ENCODE measurements at places on chromosomes 7 and 10.

DNA sequence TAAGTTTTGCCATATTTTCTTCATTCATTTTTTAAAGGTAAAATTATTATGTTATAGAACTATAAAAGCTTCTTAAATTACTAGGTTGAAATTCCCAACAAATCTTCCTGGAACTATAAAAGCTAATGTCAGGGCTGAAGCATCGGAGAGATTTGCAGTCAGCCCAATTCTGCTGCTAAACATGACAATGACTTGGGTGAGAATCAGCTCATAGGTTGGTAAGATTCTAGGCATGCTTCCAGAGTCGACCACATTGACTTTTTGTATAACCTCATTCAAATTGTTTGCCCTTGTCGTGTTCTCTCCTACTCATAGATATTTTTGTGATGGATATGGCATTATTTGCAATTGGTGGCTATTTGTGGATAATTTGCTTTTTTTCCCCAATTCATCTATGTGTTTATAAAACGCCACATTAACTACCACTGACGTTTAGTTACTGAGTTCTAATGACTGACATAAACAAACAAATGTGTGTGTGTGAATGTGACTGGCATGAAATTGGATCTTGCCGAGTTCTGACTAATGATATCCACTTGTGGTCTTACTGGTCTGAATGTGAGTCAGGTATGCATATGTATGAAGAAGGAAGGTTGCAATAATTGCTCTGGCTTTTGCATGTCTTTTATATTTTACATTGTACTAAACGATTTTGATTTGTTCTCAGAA, 579.8 kb downstream of the PARD3 start:
- no peak for DNase-seq

DNA sequence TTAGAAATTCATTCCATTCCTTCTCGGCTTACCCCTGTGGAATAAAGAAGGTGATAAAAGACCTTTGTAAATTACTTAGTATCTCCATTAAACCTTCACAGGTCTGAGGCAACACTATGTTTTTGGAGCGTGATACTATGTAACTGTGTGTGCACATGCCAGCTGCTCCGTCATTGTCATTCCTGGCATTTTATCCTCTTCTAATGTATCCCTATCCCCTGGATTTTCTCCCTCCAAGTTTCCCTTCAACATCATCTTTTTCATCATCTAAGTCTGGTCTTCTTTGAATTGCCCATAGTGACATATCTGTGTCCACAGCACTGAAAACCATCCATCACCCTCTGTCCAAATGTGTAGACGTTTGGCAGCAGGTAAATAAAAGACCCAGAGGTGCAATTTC, 125.7 kb downstream of the TEX36 start:
- no peak for DNase-seq

DNA sequence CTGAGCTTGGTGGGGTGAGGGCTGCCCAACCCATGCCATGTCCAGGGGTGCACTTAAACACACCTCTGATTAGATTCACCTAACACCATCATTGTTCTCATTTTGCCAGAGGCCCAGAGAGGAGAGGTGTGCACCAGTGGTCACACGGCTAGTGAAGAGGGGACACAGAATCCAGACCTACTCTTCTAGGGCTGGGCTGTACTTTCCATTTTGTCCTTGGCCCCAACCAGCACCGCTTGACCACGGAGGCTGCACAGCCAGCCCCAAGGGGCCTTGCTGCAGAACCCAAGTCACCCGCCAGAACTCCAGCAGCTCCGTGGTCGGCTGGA, 246 bp upstream of the WDFY4 start:
- no peak for DNase-seq

DNA sequence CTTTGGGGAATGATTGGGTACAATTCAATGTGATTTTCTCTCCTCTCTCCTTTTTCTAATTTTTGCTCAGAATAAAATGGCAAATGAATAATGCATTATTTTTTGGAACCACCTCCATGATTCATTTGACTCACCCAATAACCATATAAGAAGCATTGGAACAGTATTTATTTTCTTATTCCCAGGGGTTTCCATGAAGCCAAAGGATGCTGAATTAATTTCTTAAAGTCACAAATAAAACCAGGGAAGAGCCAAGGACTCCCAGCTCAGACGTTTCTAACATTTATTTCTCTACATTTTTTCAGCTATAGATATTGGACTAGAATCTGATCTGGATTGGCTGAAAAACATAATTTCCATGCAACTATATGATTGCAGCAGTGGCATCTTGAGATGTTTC, 735.2 kb upstream of the ANKRD30A start:
- no peak for DNase-seq

- DNase-seq: no peak
These were observed 381.1 kb downstream of the SDK1 start for GRCh38 chr7:3682028-3682710.

DNA sequence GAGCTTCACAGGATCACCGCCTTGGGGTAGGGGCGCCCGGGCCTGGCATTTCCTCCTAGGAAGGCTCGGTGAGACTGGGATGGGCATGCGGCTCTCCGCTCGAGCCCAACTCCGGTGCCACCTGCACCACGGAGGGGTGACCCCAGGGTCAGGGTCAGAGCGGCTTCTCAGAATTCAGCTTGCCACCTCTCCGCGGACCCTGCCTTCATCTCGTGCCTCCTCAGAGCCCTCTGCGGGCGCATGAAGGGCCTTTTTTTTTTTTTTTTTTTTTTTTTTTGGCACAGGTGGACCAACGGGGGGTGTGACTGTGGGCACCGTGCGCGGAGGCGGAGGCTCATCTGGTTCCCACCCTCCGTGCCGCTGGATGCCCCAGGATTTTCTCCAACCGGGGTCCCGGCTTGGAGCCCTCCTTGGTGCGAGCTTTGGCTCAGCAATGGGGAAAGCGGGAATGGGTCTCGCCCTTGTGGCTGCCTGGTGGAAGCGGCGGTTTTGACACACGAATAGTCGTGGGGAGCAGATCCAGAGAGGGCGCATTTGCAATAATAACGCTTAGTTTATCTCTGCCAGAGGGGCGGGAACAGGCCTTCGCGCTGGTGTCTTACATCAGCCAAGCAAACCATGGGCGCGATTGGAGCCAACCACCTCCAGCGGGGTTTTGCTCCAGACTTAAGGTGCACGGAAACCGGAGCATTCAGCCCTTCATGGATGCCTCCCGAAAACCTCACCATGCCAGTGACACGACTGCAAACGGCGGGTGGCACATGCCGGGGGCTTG, 5.0 kb upstream of the TNRC18 start:
- DNase-seq: no peak

GRCh38 chr7:114949231-114949630, 27.3 kb downstream of the MDFIC start:
- peak; percentile 33 for DNase-seq

- DNase-seq: no peak
These were observed 1136.8 kb upstream of the AUTS2 start for GRCh38 chr7:68461430-68461829.

- DNase-seq: peak; percentile 99
These were observed at the start of gene BTRC for GRCh38 chr10:101353692-101354327. TSS of gene BTRC (plus strand) at chr10:101354165. CDS start at chr10:101354181, 16 bp downstream.

DNA sequence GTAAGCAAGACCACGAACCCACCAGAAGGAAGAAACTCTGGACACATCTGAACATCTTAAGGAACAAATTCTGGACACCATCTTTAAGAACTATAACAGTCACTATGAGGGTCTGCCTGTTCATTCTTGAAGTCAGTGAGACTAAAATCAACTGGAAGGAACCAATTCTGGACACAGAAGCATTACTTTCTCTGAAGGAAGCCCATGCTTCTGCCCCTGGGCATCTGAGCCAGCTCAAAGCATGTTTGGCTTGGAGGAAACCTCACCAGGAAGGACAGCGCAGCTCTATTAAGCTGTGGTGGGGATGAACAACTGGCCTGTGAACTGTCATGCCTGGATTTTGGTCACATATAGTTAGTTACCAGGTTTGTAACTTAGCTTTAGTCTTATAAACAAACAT, 132.4 kb upstream of the GDF10 start:
- no peak for DNase-seq

- DNase-seq: peak; percentile 27
These were observed 6.5 kb downstream of the STAMBPL1 start for GRCh38 chr10:88886557-88886956.

DNA sequence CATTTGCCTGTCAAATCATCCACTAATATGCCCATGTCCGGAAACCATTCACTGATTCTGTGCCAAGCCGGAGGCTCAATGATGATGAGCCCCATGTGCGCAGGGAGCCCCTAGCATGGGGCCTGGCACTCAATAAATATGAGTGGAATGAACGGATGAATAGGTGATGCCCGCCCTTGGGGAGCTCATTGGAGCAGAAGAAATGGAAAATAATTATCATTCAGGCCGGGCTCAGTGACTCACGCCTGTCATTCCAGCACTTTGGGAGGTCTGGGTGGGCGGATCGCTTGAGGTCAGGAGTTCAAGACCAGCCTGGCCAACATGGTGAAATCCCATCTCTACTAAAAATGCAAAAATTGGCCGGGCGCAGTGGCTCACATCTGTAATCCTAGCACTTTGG, 11.0 kb downstream of the RHBDD2 start:
- no peak for DNase-seq

- peak; percentile 8 for DNase-seq
These were observed 18.2 kb downstream of the CYP17A1 start for GRCh38 chr10:102819054-102819453.

DNA sequence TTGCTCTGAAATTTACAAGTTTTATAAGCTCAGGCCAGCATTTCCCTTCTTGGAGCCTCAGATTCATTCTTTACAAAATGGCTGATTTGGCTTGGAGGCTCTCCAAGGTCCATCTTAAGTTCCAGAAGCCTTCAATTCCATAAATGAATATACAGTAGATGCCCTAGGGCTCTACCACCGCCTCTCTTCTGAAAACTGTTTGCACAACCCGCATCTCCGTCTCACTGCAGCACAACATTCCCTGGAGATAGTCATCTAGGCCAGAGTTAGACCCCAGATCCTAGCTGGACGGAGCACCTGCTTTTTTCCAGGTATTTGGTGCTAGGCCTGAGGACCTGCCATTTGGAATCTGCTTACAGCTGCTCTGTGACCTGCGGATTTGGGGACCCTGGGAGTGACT, 50.5 kb upstream of the NRP1 start:
- no peak for DNase-seq

GRCh38 chr10:4144817-4145216, 359.8 kb upstream of the KLF6 start:
- no peak for DNase-seq

DNA sequence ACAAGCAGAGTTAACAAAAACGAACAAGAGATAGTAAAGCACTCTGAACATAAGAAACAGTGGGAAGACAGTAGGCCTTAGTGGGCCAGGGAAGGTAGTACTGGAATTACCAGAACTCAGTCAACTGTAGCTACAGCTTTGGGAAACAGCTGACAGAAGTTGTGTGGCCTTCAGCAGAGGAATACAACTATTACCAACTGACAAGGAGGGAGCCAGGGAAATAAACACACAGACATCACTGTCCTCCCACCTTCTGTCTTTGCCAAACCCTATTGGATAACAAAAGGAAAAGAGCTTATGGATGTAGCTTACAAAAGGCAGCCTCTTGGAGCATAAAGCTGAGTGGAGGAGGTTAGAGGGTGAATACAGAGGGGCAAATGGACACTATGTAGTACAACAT, 15.4 kb downstream of the MICU1 start:
- DNase-seq: no peak

GRCh38 chr10:100014071-100014762, 4.5 kb upstream of the DNMBP start:
- DNase-seq: no peak

DNA sequence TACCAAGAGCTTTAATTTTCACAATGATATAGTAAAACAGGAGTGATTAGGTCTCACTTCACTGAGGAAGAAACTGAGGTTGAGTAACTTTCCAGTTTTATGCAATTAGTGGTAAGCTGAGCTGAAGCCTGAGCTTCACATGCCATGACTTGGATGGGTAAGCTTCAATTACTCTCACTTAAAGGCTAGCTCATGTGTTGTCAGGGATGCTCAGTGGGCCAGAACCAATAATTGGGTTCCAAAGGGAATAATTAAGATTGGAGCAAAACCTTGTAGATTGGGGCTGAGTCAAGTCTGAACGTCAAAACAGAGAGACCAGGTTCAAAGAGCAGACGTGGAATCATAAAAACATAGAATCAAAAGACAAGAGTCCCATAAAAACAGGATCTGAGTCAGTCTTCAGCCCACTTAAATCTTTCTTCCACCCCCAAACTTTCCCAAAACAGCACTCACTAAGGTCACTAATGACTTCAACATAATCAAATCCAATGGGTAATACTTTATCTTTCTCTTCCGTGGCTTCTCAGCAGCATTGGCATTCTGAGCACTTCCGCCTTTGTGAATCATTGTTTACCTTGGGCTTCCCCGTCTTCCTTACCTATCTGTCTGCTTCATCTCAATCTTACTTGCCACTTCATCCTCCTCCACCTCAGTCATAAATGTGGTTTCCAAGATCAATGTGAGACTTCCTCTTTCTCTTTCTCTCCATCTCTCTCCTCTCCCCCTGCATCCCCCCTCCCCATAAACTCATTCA, 23.0 kb upstream of the EGFR start:
- peak; percentile 37 for DNase-seq

GRCh38 chr10:24414597-24414996, 205.7 kb downstream of the KIAA1217 start:
- no peak for DNase-seq

DNA sequence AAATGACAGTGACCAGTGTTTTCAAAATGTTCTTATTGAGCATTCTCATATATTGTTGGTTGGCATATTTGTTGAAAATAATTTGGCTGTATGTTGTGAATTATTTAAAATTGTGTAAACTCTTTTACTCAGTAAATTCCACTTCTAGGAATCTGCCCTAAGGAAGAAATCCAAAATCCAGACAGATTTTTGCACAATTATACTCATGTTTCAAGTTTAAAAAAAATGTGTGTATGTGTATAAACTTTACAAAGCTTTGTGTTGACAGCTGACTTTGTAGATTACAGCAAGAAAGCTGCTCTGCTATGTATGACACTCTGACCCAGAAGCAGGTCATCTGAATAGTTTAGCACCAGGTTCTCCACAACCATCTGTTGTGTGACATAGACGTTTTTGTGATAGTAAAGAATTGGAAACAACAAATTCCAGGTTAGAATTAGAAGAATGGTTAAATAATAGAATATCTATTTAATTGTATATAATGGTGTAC, 21.6 kb downstream of the KIFBP start:
- no peak for DNase-seq

DNA sequence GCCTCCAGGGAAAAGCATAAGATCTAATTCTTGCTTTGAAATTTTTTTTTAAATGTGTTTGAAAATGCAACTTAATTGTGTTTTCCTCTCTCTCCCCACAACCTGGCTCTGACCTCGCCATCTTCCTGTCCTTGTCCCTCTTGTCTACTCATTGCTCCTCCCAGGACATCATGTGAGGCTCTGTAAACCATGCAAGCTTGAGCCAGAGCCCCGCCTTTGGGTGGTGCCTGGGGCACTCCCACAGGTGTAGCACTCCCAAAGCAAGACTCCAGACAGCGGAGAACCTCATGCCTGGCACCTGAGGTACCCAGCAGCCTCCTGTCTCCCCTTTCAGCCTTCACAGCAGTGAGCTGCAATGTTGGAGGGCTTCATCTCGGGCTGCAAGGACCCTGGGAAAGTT, 9.8 kb upstream of the CDHR1 start:
- no peak for DNase-seq

Measured in CD4-positive, alpha-beta T cell treated with Interleukin-4 for 4 hours (primary cell).